Mammary epithelial cell (primary cell): ENCODE measurements at places on chromosomes 1 and 21.

- DNase-seq, result no peak
Observed at GRCh38 chr1:217457016-217457415, 173.9 kb downstream of the GPATCH2 start.

DNA sequence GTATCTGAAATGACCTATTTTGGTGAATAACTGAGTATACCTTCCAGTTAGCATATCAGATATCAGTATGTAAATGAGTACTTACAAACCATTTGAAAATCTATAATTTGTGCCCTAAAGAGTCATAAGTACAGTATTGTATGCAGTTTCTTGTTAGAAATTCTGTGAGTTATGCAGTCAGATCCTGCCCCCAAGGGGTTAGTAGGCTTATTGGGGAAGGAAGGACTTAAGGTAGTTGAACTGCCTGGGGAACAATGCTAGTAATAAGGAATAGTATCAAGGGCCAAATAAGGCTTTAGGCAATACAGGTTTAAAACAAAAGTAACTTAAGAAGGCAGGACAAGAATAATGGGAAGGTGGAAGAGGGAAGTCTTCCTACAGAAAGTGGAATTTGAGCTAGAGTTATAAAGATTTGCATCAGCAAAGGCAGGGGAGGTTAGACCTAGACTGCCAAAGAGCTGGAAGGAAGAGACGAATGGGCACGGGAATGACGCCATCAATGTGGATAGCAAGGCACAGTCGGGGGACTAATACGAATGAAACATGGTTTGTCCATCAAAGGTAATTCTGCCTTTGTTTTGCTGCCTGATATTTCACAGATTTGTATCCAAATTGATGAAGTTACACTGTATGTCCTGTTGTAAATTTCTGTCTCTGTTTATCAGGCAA is 182.9 kb upstream of the DPYD start:
- no peak for DNase-seq

DNA sequence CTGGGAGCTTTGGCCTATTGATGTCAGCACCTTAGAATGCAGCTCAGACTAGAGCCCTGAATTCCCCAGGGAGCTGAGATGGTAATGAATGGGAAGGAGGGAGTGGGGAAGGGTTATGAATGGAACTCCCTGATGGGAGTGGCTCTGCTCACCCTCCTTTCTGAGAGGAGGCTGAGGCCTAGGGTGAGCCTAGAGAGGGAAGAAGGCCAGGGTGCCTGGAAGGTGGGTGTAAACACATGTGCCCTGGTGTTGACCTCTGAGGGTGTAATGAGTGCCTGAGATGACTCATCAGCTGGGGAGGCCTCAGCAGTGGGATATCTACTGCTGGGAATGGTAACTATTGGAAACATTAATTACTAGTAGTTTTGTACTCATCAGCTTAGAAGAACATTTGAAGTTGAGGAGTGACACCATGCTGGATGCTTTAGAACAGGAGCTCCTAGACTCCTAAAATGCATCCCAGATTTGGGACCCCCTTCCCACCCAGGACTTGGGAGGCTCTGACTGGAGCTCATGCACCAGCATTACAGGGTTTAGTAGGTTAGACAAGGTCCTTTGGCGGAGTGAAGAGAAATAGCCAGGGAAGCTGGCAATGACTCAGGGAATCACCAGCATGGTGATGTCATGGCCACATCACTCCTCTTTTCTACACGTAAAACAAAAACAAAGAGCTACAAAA is 16.0 kb upstream of the PIGV start:
- DNase-seq, result peak; percentile 90

- no peak for DNase-seq
Observed at GRCh38 chr1:186849271-186849671, 20.5 kb downstream of the PLA2G4A start.

DNA sequence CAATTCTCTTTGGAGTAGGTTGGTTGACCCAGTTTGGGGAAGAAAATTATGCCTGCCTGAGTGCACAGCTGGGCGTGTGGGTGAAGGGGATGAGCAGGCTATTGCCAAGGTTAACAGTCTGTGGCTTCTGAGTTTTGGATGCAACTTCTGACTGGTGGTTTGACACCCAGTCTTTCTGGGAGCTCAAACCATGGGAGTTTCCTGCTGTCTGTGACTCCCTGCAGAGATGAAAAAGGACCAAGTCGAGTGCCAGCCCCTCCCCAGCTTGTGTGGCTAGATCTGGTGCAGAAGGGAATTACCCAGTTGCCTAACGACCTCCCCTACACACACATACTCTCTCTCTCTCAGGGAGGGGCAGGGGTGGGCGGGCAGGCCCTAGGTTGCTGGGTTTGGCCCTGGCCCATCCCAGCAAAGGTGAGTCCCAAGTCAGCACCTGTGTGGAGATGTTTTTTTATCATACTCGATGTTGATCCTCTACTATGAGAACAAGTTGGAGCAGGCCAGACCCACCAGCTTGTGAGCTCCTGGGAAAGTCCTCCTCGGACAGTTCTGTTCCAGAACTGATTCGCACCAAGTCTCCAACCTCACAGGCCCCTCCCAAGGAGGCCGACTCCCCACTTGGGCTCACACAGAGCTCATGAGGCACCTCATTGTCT is 28.2 kb downstream of the PKP1 start:
- DNase-seq, result peak; percentile 100

DNA sequence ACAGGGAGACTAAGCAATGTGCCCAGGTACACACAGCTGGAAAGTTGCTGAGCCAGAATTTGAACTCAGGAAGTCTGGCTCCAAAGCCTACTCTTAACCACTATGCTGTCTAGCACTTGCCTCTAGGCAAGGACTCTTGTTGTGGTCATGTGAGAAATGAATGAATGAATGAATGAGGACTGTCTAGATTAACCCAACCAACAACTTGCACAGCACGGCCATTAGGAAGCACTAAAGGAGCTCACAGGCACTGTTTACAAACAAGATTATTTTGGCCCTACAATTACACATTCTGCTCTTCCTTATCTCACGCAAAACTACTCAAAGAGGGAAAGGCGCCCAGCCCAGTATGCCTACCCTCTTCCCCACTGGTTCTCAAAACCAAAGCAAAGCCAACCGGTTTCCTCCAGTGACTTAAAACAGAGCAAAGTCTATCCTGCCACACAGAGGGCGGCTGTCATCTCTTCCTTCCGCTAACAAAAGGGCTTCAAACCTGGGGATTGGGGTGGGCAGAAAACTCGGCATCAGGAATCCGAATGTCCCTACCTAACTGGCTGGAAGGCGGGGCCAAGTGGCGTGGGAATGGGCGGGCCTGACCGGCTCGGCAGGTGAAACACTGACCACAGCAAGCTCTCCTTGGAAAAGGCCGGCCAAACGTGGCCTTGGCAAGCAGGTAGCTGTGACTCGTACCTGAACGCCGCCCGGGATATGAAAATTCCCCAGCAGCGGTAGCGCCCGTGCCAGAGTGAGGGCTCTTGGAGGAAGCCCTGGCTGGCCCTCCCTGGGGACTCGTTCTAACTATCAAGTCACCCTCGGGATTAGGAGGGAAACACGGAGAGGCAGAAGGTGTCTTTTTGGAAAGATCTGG is 948 bp downstream of the STK40 start:
- DNase-seq, result peak; percentile 78

DNA sequence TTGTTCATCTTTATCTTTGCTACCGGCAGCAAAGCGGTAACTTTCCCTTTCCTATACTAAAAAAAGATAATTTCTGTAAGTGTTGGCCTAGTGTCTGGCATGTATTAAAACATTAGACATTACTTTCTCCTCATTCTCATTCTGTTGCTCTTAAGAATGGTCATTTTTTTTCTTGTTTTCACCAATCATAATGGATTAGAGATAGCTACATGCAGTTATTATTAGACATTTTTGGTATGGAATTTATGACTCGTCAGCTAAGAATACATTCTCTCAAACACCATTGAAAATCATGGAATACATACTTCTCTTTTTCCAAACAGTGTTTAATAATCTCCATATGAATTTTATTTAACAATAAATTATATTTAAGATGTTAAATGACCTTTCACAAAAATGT is 1154.6 kb downstream of the BRINP3 start:
- DNase-seq, result no peak

DNA sequence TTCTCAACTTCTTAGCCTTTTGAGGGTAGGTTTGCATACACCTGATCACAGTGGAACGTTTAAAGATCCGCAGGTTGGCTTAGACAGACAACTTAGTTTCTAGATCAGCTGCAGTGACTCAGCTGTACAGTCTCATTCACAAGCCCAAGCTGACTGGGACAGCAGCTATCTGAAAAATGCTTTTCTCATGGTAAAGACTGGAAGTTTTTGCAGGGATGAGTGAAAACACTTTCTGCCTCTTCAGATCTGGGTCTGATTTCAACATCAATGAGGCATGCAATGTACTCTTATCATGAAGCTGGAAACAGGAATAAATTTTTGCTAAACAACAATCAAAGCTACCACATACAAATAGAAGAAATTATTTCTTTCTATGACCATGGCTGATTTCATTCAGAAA is 61.1 kb upstream of the PTBP2 start:
- DNase-seq, result peak; percentile 30

DNA sequence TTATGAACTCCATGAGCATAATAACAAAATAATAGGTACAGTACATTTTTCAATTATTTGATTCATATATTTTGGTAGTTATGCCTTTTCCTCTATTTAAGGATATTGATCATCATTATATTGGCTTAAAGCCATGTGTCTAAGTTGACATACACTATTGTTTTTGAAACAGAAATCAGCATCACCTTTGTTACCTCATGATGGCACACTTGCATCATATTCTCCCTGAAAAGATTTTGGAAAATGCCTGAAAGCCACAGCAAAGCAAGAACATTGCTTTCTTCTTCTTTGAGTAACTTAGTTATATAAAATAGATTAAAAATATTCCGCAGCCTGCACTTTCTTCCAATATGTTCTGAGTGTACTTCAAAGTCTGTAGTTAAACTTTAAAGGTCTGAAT is 33.3 kb downstream of the TMPRSS15 start:
- no peak for DNase-seq

DNA sequence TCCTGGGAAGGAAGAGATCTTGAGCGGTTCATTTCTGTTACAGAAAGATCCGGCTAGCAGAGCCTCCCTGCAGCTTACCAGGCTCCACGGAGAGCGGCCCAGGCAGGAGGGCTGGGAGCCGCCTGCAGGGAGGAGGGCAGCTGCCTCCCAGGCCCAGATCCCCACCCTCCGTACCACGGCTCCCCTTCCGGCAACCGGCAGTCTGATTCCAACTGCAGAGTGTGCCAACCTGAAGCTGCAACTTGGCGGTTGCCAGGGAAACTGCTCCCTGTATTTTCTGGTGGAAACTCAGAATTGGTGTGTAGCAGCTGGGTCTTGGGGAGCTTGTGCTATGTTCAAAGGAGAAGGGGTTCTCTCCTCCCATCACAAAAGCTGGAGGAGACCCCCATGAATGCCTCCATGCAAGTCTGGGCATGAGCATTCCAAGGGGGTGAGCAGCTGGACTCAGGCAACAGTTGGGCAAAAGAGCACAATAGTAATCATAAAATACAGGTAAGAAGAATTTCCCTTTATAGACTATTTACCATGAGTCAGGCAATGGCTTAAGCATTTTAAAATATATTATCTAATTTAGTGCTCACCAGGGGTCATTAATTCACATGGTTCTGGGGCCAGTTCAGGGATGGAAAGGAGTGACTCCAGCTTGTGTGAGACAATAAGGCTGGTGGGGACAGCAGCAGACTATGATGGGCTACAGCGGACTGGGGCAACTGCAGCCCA is 46.1 kb upstream of the KAZN start:
- DNase-seq, result no peak

DNA sequence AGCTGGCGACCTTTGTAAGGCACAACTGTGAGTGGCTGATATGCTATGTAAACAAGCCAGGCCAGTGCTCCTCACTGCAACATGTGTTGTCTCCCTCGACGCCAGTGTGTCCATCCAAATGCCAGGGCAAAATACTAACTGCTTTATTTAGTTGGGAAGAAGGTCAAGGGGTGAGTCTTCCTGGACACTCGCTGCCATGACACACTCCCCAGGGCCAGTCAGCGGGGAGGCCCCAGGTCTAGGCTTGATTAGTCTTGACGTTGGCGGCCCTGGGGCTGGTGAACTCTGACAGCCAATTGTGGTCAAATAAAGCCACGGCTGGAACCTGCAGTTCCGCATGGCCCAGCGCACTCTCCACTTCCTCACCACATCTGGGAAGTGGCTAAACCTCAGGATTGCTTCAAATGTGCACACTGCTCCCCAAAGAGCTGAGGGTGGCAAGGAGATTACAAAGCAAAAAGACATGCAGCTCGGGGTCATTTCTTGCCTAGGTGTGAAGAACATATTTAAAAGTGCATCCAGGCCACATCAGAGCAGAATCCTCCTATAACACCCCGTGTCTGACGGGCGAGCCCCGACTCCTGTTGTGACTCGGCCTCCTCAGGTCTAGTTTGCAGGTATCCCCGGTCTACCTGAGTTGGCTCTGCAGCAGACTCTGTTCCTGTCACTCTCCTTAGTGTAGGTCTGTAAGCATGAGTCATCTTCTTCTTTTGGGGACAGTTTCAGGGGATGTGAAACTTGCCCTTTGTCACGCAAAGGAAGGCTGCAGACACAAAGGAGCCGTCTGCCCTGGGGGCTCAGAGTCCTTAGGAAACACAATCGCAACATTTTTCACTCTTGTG is 183.5 kb downstream of the RUNX1 start:
- DNase-seq, result no peak

DNA sequence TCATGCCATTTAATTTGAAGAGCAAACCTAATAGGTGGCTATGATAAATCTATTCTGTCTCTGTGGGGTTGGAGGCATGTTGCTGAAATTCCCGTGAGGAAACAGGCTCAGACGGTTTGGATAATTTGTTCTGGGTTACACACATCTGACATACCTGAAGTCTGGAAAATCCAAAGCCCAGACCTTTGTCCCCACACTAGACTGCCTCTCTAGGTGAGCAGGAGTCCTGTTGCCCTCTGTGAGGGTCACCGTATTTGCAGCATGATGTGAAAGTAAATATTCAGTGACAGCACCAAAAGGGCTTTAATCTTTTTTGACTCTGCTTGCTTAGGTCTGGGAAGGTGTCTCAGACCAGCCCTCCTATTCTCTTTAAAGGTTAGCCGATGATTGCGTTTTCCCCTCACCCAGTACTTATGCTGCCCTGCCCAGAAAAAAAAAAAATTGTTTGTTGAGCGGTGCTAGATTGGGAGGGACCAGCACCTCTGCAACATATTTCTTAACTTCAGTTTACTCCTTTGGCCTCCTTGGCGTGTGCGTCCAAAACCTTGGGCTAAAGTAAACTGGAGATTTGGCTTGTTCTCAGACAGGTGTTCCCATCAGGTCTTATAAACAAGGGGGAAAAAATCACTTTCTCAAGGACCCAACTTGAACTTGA is 67.0 kb downstream of the CACHD1 start:
- no peak for DNase-seq

DNA sequence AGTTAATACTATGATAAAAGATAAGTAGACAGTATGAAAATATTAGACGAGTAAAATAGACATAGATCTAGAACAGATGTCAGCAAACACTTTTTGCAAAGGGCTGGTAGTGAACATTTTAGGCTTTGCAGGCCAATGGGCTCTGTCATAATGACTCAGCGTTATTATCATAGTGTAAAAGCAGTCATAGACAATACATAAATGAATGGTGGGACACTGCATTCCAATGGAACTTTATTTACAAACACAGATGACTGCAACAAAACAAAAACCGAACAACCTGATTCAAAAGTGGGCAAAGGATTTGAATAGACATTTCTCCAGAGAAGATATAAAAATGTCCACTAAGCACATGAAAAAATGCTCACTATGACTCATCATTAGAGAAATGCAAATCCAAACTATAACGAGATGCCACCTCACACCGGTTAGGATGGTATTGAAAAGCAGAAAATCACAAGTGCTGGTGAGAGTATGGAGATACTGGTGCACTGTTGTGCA is 7.3 kb downstream of the GSTM5 start:
- peak; percentile 8 for DNase-seq

GRCh38 chr1:151568626-151569088 is 28.5 kb downstream of the TUFT1 start:
- peak; percentile 82 for DNase-seq

GRCh38 chr21:18893406-18893805 is 489.8 kb upstream of the TMPRSS15 start:
- DNase-seq, result no peak
